ENCODE measurements at places on chromosomes 3 and 15.

DNA sequence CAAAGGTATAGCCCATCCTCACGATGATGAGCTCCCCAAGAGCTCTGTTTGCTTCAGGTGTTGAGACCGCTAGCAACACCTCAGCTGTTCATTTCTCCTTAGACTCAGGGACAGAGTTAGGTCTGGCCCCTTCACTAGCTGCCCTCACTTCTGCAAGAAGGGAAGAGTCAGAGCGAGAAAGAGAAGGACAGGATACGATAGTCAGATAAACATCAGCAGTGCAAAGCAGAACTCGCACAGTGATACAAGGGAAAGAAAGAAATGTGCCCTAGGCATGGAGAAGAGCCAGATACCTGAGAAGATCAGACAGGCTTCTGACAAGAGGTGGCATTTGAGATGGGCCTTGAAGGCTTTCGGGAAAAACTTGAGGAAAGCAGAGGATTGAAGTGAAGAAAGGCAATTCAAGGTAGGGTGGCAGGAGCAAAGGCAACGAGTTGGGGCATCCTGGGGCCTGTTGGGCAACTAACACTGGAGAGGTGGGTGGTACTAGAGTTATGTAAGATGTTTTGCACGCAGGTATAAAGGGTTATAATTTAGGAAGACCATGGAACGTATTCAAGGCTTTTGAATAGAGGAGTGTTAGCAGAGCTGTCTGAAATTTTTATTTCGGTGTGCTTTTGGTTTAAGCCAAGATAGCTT, 106.0 kb downstream of the PGPEP1L start:
- no peak for DNase-seq

DNA sequence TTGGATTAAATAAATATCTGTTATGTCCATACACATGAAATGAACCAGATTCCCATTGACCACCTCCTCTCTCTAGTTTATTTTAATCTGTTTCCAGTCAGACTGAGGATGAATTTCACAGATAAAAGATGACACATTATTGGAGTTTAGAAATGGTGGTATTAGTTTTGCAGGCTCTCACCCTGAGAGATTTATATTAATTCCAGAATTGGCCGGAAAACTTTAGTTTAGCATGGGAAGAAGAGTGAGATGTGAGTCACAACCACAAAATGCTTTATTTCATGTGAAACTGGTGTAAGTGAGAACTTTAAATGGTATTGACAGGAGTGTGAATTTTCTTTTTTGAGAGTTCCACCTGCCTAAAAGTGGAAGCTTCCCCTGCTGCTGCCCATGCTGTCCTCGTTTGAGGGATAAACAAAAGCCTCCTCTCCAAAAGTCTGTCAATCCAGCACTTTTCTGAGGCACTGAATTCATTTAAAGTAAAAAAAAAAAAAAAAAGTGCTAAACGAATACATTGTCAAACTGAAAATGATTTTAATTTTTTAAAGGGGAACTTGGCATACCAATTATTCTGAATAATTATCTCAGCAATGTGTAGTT, 65.1 kb upstream of the EPHA3 start:
- DNase-seq = no peak

- DNase-seq = no peak
Measured at GRCh38 chr15:22823495-22824128, 14.9 kb upstream of the NIPA2 start.

DNA sequence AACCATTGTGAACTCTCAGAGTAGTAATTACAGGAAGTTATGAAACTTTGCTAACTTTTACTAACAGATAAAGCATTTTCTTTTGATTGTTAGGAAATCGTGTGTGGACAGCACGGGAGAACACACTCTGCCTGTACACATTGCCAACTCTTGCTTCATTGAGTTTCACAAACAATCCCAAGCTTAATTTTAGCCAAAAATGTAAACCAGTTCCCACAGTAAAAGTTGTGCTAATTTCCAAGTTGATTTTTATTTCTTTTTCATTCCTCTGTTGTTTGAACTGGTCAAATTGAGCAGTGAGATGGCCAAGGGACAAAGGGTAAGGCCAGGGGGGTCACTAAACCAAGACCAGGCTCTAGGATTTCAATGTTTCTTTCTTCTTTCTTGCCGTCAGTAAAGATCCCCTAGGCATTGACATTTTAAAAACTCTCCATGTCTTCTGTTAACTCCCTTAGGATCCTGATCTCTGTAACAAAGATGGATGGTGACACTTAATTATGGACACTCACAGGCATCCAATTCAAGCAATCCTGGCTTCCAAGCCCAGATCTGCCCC, 414.9 kb downstream of the RBMS3 start:
- DNase-seq = no peak

DNA sequence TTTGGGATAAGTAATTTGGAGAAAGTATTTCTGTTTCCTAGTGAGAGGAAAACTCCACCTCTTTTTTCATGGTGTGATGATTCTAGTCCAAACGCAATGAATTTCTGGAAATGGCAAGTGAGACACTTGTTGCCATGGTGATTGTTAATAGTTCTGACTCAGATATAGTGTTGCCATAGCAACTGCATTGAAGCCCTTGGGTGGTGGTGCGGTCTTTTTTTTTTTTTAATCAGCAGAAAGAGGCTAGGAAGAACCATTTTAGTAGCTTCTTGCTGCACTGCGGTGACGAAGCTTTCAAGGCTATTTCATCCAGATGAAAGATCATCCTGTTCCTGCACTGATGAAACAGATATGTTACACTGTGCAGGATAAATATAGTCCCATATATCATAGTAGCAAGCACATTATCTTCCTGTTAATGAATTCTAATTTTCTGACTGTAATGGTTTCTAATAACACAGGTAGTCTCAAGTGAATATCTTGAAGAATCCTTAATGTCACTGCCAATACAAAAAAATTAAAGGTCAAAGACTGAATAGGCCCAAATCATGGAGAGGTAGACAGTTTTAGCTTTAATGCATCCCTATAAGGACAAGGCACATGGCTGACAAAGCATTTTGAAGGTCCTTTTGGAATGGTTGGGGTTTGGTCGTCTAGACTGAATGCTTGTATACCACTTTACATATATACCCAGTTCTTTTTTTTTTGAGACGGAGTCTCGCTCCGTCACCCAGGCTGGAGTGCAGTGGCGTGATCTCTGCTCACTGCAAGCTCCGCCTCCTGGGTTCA, 125.1 kb upstream of the ZBTB20 start:
- DNase-seq = no peak

DNA sequence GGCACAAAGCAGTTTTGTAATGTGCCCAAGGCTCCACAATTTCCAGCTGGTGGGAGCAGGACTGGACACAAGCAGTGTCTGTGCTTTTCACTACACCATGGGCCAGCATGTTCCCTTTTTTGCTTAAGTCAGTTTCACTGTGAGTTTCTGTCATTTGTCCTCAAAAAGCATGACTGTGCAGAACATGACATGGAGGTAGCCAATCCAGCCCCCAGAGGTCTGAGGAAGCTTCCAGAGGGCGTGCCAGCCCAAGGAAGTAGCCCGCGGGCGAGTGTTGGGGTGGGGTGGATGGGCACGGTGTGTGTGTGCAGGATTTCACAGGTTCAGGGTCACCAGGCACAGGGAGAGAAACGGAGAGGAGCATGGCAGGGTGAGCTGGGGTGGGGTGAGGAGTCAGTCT, 8.0 kb upstream of the EEFSEC start:
- DNase-seq = no peak

DNA sequence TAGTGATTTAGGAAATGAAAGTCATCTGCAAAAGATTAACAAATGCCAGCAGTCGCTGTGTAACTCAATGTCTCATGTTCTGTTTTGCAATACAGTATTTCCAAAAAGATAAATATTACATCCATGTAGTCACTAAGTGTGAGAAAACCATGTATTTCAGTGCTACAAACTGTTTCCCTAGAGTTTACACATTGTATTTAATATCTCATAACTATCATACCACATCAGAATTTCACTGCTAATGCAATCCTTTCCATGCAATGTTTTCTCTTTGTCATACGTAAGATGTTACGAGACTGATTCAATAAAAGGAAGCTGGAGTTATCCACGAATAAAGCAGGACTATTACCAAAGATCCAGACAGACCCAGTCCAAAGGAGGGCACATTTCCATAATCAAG, 269.4 kb downstream of the GBE1 start:
- no peak for DNase-seq
